Bronchial epithelial cell (primary cell): ENCODE measurements at places on chromosomes 6 and 20. TPM values are rescaled to one million over a fixed set of nuclear protein-coding genes. Genes with fewer than 3 reads are reported as not detected.
A peak's percentile ranks its signal among the peaks of the same experiment; 100 is the strongest.

CST7 gene
- total RNA-seq, result not detected in 2 replicates

PRPH2 gene
- under 0.01 TPM in 1 of 2 replicates, not detected in the other for total RNA-seq

CST5 gene
- not detected in 2 replicates for total RNA-seq

- no peak for DNase-seq
Observed at GRCh38 chr6:33443025-33443424, 11.4 kb upstream of the ZBTB9 start.

GRCh38 chr6:144315226-144315980 is 30.3 kb downstream of the UTRN start:
- no peak for DNase-seq

- DNase-seq, result peak; percentile 62
Observed at GRCh38 chr6:32947552-32948465, 5.1 kb downstream of the HLA-DMA start.
